ENCODE measurements at places on chromosomes 4 and X.

GRCh38 chr4:25051534-25051933, 20.8 kb upstream of the LGI2 start:
- DNase-seq, result no peak

DNA sequence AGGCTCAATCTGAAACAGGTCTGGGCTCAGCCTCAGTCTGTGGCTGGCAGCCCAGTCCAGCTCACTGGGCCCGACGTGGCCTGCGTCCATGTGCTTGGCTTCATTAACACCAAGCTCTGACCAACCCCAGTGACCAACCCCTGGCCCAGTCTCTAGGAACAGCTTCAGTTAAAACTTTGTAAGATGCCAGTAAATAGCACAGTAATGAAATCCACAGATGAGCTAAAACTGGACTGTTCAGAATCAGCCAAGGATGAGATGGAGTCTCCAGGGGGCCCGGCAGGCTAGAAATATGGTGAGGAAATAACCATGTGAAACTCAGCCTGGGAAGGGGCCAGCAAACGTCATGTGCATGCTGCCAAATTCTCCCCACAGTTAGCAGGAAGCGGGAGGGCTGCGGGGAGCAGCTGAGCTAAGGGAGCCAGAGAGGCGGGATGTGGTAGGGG, 37.1 kb upstream of the XPNPEP2 start:
- DNase-seq, result no peak

DNA sequence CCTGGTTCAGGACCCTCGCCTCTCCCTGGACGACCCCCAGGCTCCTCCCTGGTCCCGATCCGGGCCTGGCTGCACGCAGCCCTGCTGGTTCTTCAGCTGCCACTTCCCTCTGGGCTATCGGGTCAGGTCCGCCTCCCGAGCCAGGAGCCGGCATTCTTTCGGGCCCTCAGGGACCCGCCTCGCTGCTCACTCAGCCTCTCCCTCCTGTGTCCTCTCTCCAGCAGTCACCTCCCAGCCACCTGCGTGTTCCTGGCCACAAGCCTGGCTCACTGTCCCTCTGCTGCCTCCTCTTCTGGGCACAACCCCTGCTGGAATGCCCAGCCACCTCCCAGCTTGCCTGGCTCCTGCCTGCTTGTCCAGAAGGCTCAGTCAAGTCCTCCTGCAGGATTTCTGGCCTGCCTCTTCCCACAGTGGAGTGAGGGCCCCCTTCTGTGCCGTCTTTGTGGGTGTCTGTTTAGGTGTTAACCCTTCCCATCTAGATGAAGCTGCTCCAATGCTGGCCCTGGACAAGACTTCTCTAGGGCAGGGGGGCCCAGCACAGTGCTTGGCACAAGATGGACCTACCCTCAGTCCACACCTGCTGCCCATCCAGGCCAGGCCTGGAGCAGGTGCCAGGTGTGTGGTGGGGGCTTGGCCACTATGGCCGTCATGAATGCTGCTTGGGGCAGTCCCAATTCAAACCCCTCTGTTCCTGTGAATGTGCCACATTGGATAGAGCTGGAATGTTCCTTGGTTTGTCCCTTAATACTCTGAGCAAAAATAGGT, 2.2 kb downstream of the WFS1 start:
- DNase-seq, result no peak

DNA sequence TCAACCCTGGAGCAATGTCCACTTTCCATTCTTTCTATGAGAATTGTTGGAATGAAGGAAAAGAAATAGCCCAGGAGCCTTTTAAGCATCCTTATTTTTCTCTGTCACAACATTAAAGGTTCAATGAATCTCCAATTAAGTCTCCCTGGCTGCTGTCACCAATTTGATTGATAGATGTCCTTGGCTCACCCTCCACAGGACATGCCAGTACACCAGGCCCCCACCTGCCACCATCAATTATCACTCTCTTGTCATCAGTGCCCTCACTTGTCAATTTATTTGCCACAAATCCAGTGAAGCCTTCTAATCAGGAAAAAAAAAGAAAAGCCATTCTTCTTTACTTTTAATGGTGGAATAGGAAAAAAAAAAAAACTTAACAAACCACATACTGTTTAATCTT, 453.6 kb downstream of the CENPC start:
- no peak for DNase-seq

GRCh38 chrX:38882894-38883626, 81.8 kb downstream of the MID1IP1 start:
- no peak for DNase-seq

DNA sequence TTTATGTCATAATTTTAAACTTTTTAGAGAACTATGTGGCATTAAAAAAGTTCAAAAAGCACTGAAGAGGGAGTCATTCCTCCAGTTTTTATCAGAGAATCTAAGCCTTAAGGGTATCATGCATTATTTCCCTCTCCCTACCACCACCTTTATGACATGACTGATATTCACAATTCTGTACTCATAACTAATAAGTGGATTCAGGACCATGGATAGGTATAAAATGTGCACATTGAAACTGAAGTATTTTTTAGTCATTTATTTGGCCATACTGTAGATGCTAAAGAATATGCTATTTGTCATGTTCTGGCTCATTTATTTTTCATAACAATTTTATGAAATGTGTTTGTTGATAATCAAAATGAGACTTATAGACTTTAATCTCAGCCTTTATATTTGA, 897.5 kb upstream of the AGA start:
- no peak for DNase-seq

DNA sequence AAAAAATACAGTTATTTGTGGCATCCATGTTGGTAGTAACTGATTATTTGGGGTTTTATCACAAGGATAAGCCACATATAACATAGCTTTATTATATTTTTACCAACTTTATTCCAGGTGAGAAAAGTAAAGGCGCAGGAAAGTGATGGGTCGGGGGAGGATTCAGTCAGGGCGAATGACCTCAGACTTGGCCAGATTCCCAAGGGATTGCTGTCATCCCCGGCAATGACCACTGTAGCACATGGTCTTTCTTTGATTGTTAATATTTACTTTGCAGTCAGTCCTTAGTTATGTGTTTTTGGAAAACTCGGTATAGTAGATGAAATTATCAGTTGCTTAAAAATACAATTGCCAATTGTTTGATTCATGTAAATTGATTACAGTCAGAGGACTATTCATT, 17.6 kb downstream of the GRIA3 start:
- no peak for DNase-seq

GRCh38 chr4:189143263-189143952, 797.3 kb upstream of the FRG1 start:
- no peak for DNase-seq

DNA sequence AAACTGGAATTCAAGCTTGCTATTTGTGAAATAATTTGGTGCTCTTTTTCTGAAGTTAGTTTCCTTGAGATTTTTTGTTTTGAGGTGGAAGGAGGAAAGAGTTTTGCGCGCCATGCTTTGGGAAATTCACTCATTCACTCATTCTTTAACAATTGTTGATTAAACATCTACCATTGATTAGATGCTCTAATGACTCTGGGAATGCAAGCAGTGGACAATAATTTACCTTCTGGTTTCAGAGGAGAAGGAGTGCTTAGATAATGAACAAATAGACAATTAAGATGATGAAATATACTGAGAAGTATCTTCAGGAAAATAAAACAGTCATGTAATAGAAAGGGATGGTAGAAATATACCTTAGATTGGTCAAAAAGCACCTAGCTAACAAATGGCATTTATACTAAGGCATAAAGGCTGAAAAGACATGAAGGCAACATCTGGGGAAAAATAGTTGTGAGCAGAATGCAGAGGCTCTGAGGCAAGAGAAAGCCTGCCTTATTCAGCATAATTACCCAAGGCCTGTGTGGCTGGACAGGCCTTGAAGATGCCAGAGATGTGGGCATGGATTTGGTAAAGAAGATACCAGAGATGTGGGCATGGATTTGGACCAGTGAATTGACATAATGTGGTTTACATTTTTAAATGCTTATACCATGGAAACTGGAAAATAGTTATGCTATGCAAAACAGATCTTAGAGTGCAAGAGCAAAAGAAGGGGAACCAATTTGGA, 2.7 kb upstream of the COMMD8 start:
- no peak for DNase-seq

DNA sequence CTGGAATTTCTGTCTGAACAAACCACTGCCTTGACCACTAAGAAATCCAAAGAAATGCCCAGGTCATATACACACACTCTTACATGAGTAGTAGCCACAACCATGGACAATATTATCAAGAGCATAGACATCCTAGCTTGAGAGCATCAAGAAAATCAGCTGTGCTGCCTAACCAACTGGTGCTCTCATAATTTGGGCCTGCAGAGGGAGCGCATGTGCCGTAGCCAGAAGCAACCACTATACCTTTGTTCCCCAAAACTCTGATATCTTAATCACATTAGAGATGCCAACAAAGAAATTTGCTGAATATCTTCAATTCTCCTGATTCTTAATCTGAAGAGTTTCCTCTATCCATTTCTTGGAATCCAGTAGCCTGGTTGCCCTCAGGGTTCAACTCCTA, 163.6 kb downstream of the ZNF674 start:
- DNase-seq, result no peak

- no peak for DNase-seq
Measured at GRCh38 chr4:183905081-183905592, at the start of gene STOX2. Gene STOX2, plus strand, starts transcription at chr4:183905307. Its CDS starts 1,484 bp downstream, at chr4:183906791.

DNA sequence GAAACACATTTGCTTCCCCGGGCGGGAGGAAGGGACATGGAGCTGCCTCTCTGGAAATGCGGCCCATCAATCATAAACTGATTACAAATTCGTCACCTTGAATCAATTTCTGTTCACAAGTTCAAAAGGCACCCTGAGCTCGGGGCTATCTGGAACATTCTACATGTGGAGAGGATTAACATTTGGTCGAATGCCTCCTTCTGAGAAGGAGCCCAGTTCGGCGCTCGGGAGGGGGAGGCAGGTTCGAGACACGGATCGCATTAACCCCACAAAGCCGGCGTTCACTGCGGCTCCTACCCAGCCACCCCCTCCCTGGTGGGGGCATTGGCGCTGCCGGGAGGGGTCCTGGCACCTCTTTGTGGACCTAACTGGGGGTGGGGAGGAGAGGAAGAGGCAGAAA, 108.0 kb downstream of the CPZ start:
- no peak for DNase-seq

DNA sequence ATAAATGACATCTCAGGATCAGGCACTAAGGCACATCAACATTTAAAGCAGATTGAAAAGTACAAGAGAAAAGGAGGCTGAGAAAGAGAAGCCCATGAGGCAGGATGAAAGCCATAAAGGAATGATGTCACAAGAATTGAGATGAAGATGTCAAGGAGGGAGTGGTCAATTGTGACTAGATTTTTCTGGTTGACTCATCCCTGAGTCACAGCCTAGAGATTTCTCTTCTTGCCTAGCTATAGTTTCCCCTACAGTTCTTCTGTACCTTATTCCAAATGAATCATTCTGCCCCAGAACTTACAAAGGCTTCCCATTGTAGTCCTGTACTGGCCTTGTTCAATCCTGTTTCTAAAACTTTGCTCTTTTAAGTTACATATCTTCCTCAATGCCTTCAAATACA, 3.4 kb upstream of the USP53 start:
- DNase-seq, result peak; percentile 44

- no peak for DNase-seq
Measured at GRCh38 chr4:85132570-85132969, 166.1 kb upstream of the WDFY3 start.

DNA sequence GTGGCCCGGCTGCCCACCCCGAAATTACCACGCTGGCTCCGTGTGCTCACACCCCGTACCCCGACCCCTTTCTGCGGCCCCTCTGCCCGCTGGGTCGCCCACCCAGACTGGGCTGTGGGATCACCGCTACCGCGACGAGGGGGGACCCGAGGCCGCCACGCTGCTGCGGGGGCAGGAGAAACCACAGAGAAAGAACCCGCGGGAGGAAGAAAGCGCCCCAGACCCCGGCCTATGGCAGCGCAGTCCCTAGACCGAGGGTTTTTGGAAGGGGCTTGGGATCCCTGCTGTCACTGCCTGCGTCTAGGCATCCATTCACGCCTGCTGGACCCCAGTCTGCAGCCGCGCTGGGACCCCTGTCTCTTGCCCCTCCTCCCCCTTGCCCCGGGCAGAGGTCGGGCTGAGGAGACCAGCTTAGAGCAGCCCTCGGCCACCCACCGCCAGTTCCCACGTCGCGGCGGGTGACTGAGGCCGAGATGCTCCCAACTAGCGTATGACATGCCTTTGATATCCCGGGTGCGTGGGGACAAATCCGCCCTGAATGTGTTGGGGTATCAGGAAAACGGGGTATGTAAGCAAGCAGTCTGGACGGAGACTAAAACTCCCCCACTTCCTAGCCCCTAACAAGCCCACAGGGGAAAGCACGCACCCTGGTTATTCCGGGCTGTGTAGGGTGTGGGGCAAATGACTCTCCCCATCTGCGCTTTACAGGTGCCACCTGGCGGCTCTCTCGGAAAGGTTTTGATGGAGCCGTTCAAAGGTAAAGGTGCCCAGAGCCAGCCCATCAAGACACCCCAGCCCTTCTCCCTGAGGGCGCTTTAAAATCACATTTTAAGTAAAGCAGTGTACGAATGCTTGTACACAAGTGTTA, 862 bp upstream of the INPP4B start:
- peak; percentile 54 for DNase-seq

DNA sequence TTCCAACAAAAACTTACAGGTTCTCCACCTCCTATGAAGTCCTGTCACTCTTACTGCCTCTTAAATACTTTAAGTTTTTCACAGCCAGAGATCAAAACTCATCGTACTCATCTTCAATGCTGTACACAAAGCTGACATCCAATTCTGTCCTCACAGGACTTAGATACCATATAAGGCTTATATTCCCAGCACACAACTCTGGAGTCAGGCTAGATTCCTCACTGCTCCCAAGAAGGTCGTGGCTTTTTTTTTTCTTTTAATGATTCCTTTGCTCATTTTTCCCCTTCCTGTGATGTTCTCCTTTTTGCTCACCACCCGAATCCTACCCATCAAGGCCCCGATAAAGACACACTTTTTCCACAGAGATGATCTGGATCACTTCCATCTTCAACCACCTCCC, 914 bp downstream of the TRAPPC2 start:
- DNase-seq, result no peak

DNA sequence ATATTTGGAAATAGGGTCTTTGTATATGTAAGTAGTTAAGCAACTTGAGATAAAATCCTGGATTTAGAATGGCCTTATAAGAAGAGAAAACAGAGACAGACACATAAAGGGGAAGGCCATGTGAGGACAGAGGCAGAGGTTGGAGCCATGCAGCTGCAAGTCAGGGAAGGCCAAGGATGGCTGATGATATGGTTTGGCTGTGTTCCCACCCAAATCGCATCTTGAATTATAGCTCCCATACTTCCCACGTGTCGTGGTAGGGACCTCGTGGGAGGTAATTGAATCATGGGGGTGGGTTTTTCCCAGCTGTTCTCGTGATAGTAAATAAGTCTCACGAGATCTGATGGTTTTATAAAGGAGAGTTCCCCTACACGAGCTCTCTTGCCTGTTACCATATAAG, 76.3 kb downstream of the STK32B start:
- DNase-seq, result no peak

DNA sequence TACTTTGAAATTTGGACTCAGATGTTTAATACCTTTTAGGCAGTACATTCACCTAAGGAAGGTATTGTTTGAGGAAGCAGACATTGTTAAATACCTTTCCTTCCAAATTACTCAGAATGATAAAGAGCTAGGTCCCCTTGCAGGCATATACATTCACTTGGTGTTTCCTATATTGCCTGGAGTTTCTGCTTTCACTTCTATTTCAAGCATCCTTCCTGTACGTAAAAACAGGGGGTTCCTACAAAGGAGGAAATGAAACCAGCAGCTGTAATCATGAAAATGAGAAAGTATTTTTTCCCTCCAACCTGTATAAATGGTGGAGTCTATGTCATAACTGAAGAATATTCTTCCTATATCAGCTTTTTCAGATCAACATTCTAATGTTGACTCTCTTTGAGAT, 90.4 kb upstream of the RASGEF1B start:
- no peak for DNase-seq

- DNase-seq, result no peak
Measured at GRCh38 chr4:103098341-103098740, 1.3 kb downstream of the BDH2 start.

GRCh38 chrX:149611623-149612175, 16.6 kb upstream of the HSFX2 start:
- no peak for DNase-seq
